Esophagus squamous epithelium (tissue), 5 donors: ENCODE measurements at places on chromosomes 5 and 9.

- no peak for DNase-seq
Observed at GRCh38 chr5:158700231-158701006, 399.3 kb downstream of the EBF1 start.

DNA sequence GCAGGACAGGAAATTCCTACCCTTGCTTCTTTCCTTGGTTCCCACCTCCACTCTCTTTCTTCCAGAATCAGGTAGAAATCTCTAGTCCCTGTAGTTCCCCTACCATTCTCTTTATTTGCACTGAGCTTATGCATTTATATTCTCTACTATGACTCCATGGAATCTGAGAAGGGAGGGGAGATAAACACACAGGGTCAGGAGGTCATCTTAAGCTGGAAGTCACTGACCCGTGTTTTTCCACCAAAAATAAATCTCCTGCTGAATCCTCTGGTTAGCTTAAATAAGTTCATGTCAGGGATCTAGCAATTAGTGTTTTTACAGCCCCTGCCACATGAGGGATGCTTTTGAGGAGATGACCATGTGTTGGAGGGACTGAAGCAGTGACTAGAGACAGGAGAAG is 3.7 kb downstream of the ACTL7B start:
- no peak for DNase-seq

DNA sequence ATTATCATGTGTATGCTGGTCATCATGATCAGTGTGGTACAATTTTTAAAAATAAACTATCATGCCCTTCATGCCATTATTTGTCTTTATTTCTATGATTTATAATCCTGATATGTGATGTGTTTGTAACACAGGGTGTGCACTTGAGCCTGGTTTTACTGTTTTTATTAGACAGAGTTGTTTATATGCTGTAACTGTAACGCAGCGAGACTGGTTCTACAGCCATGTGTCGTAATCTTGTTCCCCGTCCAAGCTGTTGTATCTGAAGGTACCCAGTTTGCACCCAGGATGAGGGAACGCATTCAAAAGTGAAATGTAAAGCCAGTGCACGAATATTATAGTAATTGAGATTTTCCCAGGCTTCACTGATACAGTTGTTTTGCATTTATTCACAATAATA is 28.2 kb downstream of the SNX18 start:
- no peak for DNase-seq

DNA sequence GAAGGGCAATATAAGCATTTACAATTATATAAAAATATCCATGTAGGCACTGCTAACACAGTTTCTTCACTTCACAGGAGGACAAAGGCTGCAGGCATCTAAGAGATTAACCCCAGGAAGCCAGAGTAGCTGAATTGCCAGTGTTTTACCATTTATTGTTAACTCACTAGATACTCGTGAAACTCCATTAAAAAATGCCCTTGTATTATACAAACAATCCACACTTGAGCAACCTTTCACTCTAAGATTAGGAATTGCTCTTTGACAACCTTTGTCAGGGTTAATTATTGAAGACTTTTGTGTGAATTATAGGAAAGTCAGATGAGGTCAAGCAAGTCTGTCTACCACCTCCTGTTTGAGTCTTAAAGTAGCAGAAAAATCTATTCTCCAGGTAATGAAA is 317.8 kb downstream of the ADGRV1 start:
- no peak for DNase-seq

GRCh38 chr9:125997196-125997823 is 250.1 kb downstream of the PBX3 start:
- DNase-seq: no peak

DNA sequence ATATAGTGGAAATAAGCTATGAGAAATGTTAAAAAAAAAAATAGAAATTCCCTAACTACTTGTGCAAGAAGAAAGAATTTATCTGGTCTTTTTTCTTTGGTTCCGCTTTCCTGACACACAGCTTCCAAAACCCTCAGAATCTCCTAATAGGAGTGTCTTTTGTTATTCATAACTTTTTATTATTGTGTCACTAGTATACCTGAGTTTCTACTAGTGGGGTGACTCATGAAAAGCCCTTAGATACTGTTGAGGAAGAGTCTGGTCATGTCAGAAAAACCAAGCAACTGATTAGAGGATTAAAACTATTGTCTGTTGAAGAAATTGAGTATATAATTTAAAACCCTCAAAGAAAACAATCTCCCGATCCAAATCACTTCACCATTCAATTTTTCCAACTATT is 152.8 kb upstream of the IFNE start:
- no peak for DNase-seq
